ENCODE measurements at places on chromosomes 6 and 20. TPM values are rescaled to one million over a fixed set of nuclear protein-coding genes. Genes with fewer than 3 reads are reported as not detected.

Gene KCNK16
- total RNA-seq: not detected

Gene ANKEF1
- 13.1 TPM for total RNA-seq

Gene HLA-G
- 1.1 TPM for total RNA-seq

Gene CAP2
- 29.8 TPM for total RNA-seq

Gene VWA7
- total RNA-seq: 0.81 TPM

Gene HLA-DPB1
- total RNA-seq: 14.7 TPM

DNA sequence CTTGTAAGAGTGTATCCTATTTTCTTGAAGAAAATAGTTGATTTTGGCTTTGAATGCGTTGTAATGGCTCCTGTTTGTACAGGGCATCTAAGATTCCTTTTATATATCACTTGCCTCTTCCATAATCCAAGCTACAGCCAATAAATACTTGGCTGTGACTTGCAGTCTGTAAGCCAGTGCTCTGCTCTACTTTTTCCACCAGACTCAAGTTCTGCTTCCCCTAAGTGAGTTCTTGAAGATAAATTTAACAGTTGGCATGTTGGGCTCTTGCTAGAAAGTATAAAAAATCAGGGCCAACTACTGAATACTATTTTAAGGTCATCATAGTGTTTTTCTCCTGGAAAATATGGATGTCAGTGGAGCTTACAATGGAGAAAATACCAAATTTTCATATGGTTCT is 36.5 kb upstream of the SCGN start:
- DNase-seq: no peak
- H3K36me3 ChIP-seq: peaks cover 19% of the 10 kb centered on the region
- no peaks in the 10 kb centered on the region for H3K4me1 ChIP-seq
- no peaks in the 10 kb centered on the region for H3K27me3 ChIP-seq
- H3K4me3 ChIP-seq: no peak overlapping the region

DNA sequence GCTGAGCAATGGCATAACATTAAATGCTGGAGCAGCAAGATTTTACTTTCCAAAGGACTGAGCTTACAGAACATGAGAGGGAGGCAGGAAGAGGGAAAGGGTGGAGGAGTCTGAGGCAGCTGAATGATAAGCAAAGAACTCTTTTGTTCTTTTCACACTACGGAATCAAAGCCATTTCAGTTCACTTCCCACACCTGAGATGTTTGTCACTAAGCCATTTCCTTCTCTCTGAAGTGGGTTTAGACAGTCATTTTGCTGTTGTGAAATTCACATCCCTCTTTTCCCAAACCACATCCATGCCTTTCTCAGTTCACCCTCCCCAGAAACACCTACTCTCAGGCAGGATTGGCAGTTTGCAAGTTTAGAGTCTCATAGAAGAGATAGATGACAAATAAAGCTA is 267.9 kb downstream of the ADGRG6 start:
- H3K4me1 ChIP-seq: peaks cover 10% of the 10 kb centered on the region
- peak overlapping the region; percentile 8 for H3K4me3 ChIP-seq
- H3K27ac ChIP-seq: no peak overlapping the region
- H3K27me3 ChIP-seq: no peaks in the 10 kb centered on the region

- no peak overlapping the region for H3K27ac ChIP-seq
- DNase-seq: no peak
- H3K4me3 ChIP-seq: no peak overlapping the region
- H3K36me3 ChIP-seq: peaks cover 37% of the 10 kb centered on the region
- no peaks in the 10 kb centered on the region for H3K27me3 ChIP-seq
Observed at GRCh38 chr20:31943052-31943471, 8.8 kb downstream of the PDRG1 start.

GRCh38 chr6:123849406-123849805 is 45.7 kb downstream of the NKAIN2 start:
- no peaks in the 10 kb centered on the region for H3K36me3 ChIP-seq
- H3K4me1 ChIP-seq: no peaks in the 10 kb centered on the region
- H3K27me3 ChIP-seq: no peaks in the 10 kb centered on the region

DNA sequence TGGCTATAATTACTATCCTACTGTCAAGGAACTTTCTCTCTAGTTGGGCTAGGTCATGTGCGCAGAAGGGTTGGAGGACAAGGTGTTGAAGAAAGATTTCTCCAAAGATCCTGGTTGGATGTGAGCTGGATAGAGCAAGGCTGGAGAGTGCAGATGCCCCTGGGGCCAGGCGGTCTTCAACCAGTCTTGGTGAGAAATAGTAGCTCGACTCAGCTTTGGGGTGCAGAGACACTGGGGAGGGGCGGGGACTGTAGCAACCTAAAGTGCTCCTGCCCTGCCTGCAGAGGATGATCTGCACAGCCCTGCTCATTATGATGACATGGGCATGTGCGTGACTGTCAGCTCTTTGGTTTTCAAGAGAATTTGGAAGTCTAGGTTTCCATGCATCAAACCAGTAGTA is 35.9 kb downstream of the PHACTR3 start:
- H3K4me3 ChIP-seq: no peak overlapping the region
- DNase-seq: no peak
- no peaks in the 10 kb centered on the region for H3K36me3 ChIP-seq

DNA sequence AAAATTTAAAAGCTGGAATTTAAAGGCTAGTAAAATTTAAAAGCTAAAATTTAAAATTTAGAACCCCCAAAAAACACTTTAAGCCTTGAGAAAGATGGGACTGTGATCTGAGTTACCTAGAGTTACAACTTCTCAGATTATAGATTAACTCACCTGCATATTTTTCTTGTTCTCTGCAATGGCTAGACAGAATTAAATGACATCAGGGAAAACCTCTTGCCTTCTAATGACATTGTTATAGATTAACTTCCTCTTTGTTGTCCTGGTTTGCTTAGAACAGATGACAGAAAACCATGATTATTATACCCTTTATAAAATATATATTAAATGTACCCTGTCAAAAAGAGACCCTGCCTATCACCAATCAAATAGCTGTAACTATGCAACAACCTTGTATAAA is 56.4 kb downstream of the TRDN start:
- H3K27me3 ChIP-seq: no peaks in the 10 kb centered on the region
- peak overlapping the region; percentile 51 for H3K4me3 ChIP-seq
- peaks cover 83% of the 10 kb centered on the region for H3K36me3 ChIP-seq
- H3K27ac ChIP-seq: no peak overlapping the region

DNA sequence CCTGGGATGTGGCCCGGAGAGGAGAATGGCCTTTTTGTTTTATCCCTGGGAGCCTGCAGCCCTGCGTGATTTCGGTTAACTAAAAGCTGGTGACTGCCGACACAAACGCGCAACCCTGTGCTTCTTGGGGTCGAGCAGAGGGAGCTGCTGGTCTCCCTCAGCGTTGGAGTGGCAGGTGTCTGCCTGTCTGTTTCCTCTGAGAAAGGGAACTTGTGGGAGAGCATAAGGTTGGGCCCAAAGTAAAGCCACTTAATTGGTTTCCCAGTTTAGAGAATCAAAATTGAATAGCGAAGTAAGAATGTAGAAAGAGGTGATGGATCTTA is 500 bp downstream of the LTV1 start:
- H3K36me3 ChIP-seq: peaks cover 40% of the 10 kb centered on the region
- no peak for DNase-seq
- peak overlapping the region; percentile 97 for H3K27ac ChIP-seq
- H3K27me3 ChIP-seq: no peaks in the 10 kb centered on the region
- H3K4me1 ChIP-seq: no peaks in the 10 kb centered on the region

- no peaks in the 10 kb centered on the region for H3K4me1 ChIP-seq
- no peak for DNase-seq
- no peak overlapping the region for H3K27ac ChIP-seq
- no peaks in the 10 kb centered on the region for H3K36me3 ChIP-seq
- H3K27me3 ChIP-seq: no peaks in the 10 kb centered on the region
Observed at GRCh38 chr20:24419786-24420185, 49.6 kb upstream of the SYNDIG1 start.

- H3K4me3 ChIP-seq: no peak overlapping the region
- H3K27me3 ChIP-seq: no peaks in the 10 kb centered on the region
- no peaks in the 10 kb centered on the region for H3K4me1 ChIP-seq
- no peaks in the 10 kb centered on the region for H3K36me3 ChIP-seq
- DNase-seq: peak; percentile 41
- no peak overlapping the region for H3K27ac ChIP-seq
Observed at GRCh38 chr6:169898788-169899480, 147.5 kb downstream of the ERMARD start.

DNA sequence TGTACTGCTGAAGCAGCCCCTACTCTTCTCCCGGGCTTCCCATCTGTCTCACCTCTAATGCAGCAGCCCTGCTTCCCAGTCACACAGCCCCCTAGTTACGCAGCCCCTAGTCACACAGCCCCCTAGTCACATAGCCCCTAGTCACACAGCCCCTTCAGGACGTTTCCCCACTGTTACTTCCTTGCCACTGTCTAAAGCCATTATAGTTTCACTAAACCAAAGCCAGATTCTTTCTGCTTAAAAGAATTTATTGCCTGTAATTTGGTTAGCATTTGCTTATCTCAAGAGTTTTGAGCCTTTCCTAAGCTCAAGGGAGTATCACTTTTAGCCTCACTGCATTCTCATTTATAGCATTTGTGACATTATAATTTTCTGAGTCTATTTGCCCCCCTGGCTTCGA is 127.9 kb downstream of the LMBRD1 start:
- DNase-seq: no peak
- peaks cover 20% of the 10 kb centered on the region for H3K36me3 ChIP-seq
- H3K27ac ChIP-seq: no peak overlapping the region

DNA sequence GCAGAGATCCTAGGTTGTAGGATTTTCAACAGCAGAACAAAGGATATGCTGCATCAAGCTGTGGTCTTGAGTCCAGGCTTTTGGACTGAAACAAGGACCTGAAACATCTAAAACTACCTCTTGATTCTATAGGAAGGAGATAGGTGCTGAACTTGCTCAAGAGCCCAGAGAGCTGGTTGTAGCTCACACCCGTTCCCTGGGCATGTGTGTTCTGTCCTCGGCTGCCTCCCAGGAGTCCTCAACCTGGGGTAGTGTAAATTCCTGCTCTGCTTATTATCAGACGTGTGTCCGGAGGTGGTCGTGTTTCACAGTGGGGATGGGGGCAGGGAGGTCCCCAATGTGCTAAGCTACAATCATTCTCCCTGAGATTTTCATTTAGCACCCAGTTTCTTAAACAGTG is 4.8 kb downstream of the NOP56 start:
- H3K4me3 ChIP-seq: no peak overlapping the region
- no peak for DNase-seq
- H3K27me3 ChIP-seq: no peaks in the 10 kb centered on the region
- peaks cover 81% of the 10 kb centered on the region for H3K36me3 ChIP-seq

DNA sequence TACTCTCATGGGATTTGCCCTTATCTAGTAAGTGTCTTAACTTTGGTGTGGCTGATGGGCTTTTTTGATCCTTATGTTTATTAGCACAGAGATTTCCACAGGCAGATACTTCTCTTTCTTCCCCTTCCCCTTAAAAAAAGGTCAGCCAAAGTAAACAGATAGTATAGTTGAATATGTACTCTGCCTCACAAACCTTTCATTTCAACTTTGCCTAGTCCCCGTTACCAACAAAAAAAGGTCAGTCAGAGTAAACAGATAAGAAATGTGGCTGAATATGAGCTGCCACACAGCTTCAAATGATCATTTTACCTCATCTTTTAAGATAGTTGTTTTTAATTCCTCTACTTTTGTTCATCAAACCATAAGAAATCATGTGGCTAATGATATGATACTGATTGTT is 34.1 kb upstream of the SLC35D3 start:
- H3K36me3 ChIP-seq: no peaks in the 10 kb centered on the region
- H3K27ac ChIP-seq: no peak overlapping the region
- peak overlapping the region; percentile 61 for H3K4me3 ChIP-seq
- H3K27me3 ChIP-seq: no peaks in the 10 kb centered on the region

DNA sequence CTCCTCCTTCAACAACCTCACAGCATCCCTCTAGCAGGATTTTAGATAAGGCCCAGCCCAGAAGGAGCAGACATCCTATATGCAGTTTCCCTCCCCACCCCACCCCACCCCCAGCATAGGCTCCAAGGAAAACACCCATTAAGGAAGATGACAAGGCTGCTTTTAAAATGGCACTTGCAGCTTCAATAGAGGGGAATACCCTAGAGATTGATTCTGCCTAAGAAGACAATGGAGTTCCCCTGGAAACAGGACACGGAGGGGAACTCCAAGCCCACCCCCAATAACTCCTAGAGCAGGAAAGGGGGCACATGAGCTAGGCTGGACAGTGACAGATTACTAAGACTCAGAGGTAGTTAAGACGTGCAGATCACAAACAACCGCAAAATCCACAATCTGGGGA is 34.7 kb downstream of the CPNE5 start:
- H3K27me3 ChIP-seq: no peaks in the 10 kb centered on the region
- DNase-seq: no peak
- H3K36me3 ChIP-seq: no peaks in the 10 kb centered on the region
- no peak overlapping the region for H3K4me3 ChIP-seq
- H3K27ac ChIP-seq: peak overlapping the region; percentile 7
- no peaks in the 10 kb centered on the region for H3K4me1 ChIP-seq

DNA sequence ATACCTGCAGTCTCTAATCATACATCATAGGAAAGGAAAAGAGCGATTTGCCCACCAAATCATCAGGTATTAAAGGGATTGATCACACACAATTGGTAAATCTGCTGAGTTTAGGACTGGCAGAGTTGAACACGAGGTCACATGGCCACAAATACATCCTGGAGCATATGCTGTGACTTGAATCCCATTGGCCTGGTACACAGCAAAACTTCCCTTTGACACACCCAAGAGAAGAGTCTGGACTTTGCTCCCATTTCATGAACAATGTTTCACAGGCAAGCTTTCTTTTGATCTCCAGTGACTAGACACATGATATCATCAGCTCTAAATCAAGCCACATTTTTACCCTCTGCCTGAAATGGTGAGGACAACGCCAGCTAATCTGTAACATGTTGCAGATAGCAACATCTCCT is 117.9 kb downstream of the ISM1 start:
- no peak for DNase-seq
- H3K27me3 ChIP-seq: no peaks in the 10 kb centered on the region
- H3K36me3 ChIP-seq: no peaks in the 10 kb centered on the region
- H3K4me1 ChIP-seq: no peaks in the 10 kb centered on the region
- no peak overlapping the region for H3K27ac ChIP-seq
- no peak overlapping the region for H3K4me3 ChIP-seq

DNA sequence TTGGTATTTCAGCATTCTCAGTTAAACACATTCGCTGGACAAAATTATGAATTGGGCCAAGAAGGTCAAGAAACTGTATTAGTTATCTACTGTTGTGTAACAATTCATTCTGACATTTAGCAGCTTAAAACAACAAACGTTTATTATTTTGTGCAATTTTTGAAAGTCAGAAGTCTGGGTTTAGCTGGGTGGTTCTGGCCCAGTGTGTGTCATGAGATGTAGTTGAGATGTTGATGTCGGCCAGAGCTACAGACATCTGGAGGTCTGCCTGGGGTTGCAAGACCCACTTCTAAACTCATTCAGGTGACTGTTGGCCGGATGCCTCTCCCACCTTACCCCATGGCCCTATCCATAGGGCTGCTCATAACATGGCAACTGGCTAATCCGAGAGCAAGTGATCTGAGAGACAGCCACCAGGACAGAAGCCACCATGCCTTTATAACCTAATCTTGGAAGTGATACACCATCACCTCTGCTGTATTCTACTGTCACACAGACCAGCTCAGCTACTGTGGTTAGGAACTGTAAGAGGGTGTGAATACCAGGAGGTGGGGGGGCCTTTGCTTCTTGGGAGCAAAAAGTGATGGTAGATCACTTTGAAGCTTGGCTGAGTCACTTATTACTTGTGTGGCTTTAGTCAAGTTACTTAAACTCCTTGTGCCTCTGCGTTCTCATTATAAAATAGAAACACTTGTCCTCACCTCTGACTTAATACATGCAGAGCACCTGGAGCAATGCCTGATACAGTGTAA is 217.0 kb upstream of the MYLIP start:
- no peaks in the 10 kb centered on the region for H3K27me3 ChIP-seq
- H3K36me3 ChIP-seq: no peaks in the 10 kb centered on the region
- H3K27ac ChIP-seq: no peak overlapping the region
- peaks cover 4% of the 10 kb centered on the region for H3K4me1 ChIP-seq

All from endodermal cell (in vitro differentiated cells).